ENCODE measurements at places on chromosomes 3 and 15.

- no peak for DNase-seq
Measured at GRCh38 chr3:147305533-147306250, 100.7 kb downstream of the ZIC4 start.

- no peak for DNase-seq
Measured at GRCh38 chr3:133865136-133865855, 30.4 kb downstream of the RAB6B start.

GRCh38 chr3:130480736-130481135, 36.2 kb upstream of the COL6A6 start:
- DNase-seq: no peak

DNA sequence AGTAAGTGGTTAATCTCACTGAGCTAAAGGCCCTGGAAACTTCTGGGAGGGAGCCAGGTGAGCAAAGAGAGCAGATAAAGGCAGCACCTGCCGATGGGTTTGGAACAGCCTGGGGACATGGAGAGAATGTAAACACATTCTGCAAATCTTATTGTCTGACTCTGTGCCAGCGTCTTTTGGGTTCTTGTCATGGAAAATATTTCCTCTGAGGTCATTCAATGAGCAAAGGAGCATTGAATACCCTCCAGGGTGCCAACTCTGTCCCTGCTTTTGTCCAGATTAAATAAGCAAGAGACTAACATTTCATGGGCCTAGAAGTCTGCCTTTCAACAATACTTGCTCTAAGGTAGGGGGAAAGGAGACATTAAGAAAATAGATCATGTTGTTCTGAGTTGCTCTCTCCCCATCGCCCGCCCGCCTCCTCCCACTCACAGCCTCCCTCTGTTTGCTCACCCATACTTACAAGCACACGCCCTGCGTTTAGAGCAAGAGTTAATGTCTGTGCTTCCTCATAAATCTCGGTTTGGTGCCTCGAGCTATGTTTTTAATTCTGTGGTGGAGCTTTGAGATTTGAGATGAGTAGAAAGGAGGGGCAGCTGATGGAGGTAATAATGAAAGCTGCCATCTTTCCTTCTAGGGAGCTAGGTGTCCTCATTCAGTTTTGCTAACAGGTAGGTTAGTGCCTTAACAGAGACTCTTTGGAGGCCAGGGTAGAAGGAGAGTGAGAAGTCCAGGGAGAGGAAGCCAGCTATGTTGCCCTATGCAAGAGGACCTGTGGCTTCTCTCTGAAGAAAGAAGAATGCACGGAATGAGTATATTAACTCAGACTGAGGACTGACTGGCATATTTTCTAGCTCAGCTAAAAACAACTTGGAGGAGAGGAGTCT, 132.9 kb downstream of the TPRG1 start:
- DNase-seq: no peak

GRCh38 chr3:125322166-125322565, 53.0 kb downstream of the ZNF148 start:
- DNase-seq: no peak

DNA sequence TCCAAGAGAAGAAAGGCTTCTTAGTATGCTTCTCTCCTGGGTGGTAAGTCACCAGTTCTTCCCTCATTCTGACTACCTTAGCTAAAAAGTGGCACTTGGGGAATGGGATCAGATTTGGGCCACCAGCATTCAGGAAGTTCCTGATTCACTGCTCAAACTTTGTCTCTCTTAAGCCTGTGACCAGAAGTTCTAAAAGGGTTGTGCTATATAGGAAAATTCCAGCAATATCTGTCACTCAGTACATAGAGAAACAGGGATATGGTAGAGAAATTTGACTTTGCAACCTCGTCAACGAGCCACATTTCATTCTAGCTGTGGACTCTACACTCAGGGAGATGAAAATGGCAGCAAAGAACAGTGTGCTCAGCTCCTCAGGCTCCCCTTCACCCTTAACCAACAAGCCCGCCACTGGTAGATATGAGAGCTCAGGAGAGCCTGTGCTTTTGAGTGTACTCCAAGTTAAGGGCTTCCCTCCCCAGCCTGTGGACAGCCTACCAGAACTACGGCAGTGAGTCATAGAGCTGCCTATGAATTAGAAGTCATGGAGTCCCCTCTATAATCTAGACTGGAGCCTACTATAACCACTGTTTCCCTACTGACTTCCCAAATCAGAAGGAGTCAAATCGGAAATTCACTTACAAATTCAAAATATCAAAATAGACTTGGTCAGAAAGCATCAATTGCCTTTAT, 52.6 kb upstream of the MYO5C start:
- DNase-seq: no peak

- no peak for DNase-seq
Measured at GRCh38 chr15:43410572-43411214, 39.8 kb downstream of the TUBGCP4 start.

- peak; percentile 81 for DNase-seq
Measured at GRCh38 chr3:48273594-48274211, 32.8 kb downstream of the ZNF589 start.

GRCh38 chr15:74264081-74264501, 28.0 kb downstream of the CCDC33 start:
- no peak for DNase-seq

GRCh38 chr3:38598791-38599190, 50.7 kb downstream of the SCN5A start:
- DNase-seq: no peak

- peak; percentile 30 for DNase-seq
Measured at GRCh38 chr15:38696109-38696727, 131.6 kb upstream of the RASGRP1 start.

DNA sequence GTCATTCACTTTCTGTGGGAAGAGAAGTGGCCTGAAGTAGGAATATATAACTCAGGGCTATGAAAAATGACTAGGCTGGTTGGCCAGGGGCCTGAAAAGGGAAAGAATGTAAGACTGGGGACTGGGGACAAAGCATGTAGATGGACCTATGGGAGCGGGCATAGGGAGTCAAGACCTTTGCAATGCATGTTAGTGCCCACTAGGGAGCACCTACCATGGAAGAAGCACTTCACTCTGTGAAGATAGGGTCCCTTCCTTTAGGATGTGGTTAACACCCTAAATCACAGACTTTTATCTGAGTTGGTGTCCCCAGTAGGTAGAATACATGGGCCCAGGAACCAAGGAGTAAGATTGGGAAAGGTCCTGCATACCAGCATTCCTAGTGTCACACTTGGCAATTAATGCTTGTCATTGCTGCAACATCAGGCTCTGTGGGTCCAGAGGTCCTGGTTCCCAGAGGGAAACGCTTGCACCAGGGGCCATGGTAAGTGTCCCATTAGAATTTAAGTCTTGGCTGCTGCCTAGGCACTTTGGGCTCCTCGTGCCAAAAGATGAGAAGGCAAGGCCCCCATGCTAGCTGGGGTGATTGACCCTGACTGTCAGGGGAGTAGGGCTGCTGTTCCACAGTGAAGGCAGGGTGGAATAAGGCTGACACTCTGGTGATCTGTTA, 79.6 kb downstream of the CRYGS start:
- no peak for DNase-seq

DNA sequence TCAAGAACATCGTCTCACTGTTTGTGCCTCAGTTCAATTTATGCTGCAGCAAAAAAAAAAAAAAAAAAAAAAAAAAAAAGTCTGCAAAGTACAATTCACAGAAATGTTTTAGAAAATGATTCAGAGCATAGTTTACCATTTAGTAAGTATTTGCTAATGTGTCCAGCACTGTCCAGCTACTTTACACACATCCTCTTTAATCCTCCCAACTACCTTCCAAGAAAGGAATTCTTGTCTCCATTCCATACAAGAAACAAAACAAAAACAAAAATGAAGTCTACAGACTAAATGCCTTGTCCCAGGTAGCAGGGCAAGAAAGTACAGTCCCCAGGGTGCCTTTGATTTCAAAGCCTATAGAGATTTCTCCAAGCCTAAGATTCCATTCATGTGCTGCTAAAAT, 38.9 kb upstream of the SNTN start:
- DNase-seq: no peak

- no peak for DNase-seq
Measured at GRCh38 chr3:12107071-12107713, 51.5 kb downstream of the TIMP4 start.

DNA sequence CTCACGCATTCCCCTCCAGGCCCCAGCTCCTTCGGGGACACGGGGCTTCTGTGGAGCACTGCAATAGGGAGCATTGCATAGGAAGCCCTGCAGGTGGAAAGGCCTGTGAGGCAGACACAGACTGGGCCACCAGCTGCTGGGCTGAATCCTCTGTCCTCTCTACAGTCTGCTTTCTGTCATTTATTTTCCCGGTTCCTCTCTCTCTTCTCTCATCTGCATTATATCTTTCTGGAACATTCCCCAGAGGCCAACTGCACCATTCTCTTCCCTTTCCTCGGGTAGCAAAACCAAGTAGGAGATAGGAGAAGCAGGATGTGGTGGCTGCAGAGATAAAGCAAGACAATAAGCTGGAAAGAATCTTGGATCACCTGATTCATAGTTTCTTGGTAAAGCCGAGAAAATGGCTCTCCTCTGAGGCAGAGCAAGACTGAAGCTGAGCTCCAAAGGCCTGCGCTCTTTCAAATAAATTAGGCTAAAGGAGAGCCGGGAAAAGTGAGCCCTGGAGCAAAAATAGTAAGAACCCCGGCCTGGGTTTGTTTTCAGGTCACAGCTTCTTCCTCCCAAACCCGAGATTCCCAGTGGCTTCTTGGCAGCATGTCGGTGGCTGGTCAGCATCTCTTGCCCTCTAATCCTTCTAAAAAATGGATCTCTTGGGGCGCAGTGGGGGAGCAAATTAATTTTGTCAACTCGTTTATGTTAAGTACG, 5.3 kb downstream of the TM4SF4 start:
- DNase-seq: no peak

DNA sequence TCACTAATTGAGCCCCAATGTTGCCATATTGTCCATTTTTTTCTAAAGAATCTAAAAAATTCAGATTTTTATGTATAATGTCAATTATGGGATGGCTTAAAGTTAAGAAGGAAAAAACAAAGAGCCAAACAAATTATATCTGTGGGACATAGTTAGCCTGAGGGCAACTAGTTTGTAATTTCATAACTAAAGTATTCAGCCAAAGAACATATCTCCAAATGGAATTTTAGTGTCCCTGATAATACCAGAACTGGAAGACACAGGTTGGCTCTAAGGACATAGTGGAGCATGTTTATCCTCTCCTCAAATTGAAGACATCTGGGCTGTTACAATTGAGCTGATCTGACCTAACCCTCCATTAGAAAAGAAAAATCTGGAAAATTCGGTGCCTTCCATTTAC, 144.2 kb downstream of the IL1RAP start:
- no peak for DNase-seq

DNA sequence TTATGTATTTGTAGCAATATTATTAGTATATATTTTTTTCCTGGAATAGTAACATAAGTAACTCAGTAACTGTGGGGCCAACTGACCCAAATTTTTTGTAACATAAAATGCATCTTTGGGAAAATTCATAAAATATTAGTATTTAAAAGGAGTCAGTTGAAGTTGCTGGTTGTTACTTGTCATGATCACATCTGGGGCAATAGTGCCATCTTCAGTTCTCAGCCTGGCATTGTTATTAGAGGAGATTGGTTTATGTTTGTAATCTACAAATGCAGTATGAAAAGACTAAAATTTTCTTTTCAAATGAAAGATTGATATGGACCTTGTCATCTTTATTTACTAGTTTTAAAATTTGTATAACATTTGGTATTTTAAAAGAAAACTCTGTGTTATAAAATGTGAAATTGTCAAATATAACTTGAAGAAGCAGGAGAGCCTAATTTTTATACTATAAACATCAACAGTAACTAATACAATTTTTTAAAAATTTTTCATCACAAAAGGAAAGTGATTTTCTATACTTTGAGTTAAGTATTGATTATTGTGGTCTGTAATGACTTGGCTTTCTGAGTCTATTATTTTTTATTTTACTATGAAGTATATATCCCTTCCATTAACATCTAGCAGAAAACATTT, 38.8 kb upstream of the MLF1 start:
- DNase-seq: peak; percentile 24

GRCh38 chr3:171813897-171814460, 3.7 kb upstream of the PLD1 start:
- DNase-seq: peak; percentile 46

DNA sequence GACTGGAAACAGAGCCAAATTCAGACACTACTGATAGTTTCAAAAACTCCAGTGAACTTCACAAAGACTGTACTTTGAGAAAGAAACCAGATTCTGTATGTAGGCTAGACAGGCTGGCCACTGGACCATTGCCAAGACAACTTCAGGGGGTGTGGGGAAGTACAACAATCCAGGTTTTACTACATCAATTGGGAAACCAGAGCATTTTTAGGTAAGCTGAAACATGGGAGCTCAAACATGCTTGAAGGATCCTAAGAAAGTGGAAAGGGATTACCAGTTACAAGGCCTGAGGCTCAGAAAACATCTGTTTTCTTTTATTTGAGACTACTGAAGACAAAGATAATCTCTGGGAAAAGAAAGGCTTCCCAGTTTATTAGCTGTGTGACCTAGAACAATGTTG, 26.9 kb upstream of the ZNF280D start:
- no peak for DNase-seq

GRCh38 chr3:61903074-61903473, 341.7 kb downstream of the PTPRG start:
- DNase-seq: no peak

DNA sequence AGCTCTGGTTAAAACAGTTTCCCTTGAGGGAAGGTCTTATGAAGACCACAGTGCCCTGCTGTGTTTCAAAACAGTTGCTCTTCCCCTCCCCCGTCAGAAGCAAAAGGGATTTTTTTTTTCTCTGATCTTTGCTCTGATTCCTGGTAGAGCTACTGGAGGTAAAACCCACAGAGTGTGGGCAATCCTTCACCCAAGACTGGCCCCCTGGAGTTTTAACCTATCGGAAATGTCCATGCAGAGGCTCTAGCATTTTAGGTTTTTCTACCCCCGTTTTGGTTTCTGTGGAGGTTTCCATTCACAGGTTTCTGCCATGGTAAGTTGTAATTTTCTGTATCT, 27.7 kb downstream of the GRM2 start:
- DNase-seq: no peak

- DNase-seq: peak; percentile 34
Measured at GRCh38 chr3:55654123-55654760, 167.1 kb upstream of the WNT5A start.

GRCh38 chr3:196995646-196996355, 27.2 kb upstream of the PIGZ start:
- DNase-seq: no peak

- no peak for DNase-seq
Measured at GRCh38 chr3:44955917-44956316, 20.1 kb downstream of the ZDHHC3 start.

- no peak for DNase-seq
Measured at GRCh38 chr3:60240492-60240891, 1010.8 kb downstream of the FHIT start.
